ENCODE measurements at places on chromosomes 12 and 14. TPM values are rescaled to one million over a fixed set of nuclear protein-coding genes. Genes with fewer than 3 reads are reported as not detected.

The PFDN5 gene
- 199 TPM for total RNA-seq

The KITLG gene
- 10.7 TPM for total RNA-seq

The EML1 gene
- 18.1 TPM for total RNA-seq

The TAS2R42 gene
- total RNA-seq = not detected

The GPRC5A gene
- 0.38 TPM for total RNA-seq

The CISTR gene
- total RNA-seq = not detected

The PLA2G1B gene
- total RNA-seq = not detected

The EIF2S3B gene
- total RNA-seq = 16.3 TPM

The NRL gene
- total RNA-seq = 2.2 TPM

The TMEM19 gene
- 14.1 TPM for total RNA-seq

The ACOT4 gene
- total RNA-seq = 3.7 TPM

The MYF6 gene
- not detected for total RNA-seq

The CCDC196 gene
- not detected for total RNA-seq

The SLC38A2 gene
- 718 TPM for total RNA-seq

The CDKL1 gene
- total RNA-seq = 0.52 TPM

The IL31 gene
- total RNA-seq = not detected

The THAP2 gene
- 6.3 TPM for total RNA-seq

The MYO1A gene
- total RNA-seq = not detected

The TGM1 gene
- 0.63 TPM for total RNA-seq

The LPCAT3 gene
- total RNA-seq = 45.3 TPM

The FAIM2 gene
- 2.0 TPM for total RNA-seq

The PRORP gene
- total RNA-seq = 39.0 TPM

The ASCL1 gene
- total RNA-seq = not detected

The LHX5 gene
- not detected for total RNA-seq

The ANO2 gene
- total RNA-seq = 3.3 TPM

The DAO gene
- not detected for total RNA-seq

The ENDOU gene
- total RNA-seq = not detected

The BDKRB1 gene
- not detected for total RNA-seq

The FITM1 gene
- not detected for total RNA-seq

The ACSM4 gene
- not detected for total RNA-seq

The OR6J1 gene
- not detected for total RNA-seq

The SIRT4 gene
- 0.78 TPM for total RNA-seq
